Heart left ventricle (tissue), 16 donors: ENCODE measurements at places on chromosomes 1 and 21. TPM values are rescaled to one million over a fixed set of nuclear protein-coding genes. Genes with fewer than 3 reads are reported as not detected.

DNA sequence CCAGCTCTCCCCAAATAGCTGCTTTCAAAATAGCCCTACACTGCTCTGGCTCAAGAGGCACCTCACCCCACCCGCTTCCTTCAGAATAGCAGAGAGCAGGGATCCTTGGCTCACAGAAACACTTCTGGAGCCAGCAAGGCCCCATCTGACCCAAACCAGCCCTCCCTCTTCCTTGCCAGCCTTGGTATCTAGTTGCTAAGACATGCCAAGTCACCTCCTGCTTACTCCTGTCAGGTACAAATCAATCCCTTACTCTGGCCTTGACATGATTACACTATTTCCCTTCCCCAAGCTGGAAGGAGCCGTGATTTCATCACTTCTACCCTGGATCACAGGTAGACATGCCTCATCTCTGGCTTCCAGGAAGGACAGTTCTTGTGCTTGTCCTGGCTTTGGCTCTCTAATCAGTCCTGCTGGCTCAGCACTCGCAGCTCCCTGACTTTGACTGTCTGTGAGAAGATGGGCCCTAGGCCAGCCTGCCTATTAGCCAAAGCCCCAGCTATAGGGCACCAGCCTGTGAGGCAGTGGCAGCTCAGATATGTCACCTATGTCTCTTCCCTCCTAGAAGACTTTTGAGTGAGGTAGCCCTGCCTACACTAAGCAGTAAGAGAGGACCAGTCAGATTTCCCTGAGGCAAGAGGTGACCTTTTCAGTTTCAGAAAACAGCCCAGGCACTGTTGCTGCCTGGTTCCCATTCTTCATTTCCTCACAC lies 8.9 kb upstream of the MUTYH start:
- no peak for DNase-seq

GRCh38 chr1:6373961-6374720 lies 19.4 kb downstream of the ACOT7 start:
- no peak for DNase-seq

GRCh38 chr1:67987046-67987799 lies 63.2 kb downstream of the DIRAS3 start:
- DNase-seq, result no peak

DNA sequence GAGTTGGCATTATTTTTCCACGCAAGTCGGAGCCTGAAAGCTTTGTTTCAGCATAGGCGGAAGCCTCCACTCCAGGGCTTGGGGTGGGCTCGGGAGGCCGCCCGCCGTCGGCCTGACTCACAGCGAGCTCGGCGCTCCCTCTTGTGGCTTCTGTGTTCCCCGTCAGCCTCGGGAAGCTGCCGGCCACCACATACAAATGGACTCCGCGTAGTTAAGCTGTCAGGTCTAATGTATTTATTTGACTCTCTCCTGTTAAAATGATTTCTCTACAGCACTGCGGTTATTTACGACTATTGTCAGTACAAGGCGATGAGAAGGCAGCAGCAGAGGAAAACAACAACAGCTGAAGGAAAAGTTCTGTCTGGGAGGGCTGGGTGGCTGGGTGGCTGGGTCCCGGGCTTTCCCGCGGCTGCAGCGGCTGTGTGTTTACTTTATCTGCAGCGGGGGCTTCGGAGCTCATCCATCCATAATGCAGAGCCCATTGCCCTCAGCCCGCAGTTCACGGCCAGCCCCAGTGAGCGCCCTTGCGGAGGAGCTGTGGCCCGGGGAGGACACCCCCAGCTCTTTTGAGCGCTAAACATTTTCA lies 375.7 kb upstream of the CAMK1G start:
- peak; percentile 59 for DNase-seq

DNA sequence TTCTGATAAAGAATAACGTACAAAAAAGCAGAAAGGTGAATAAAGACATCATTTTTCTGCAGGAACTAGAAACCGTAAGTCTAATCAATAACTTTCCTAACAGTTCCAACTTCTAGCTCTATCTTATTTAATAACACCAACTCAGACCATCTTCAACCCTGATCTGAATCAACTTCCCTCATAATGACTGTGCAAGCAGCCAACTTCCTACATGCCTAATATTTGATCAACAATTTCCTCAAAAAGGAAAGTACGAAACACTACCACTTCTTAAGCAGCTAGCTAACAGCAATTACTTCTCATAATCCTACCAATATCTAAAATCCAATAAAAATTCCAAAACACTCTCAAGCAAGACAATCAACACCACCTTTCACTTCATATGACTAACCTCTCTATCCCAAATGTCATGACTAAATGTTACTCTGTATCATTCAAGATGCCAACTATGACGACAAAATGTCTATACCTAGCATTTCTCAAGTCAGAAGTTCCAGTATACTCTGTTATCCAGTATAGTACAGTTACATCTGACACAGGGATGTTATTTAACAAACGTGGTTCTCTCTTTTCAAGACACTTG lies 1.7 kb downstream of the COP1 start:
- DNase-seq, result no peak

DNA sequence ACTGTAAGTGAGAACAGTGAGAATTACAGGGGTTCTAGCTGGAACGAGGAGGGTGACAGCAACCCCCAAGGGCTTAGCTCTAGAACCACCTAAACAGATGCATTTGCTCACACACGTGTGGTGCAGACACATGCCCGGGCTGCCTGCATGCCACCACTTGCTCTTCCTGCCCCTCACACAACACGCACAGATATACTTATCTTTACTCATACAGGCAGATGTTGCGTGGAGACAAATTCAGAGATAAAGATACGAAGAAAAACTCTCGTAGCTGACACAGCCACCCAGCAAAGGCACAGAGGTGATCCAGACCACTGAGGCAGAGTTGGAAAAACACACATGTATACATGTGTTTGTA lies 13.5 kb downstream of the VANGL1 start:
- DNase-seq, result no peak

DNA sequence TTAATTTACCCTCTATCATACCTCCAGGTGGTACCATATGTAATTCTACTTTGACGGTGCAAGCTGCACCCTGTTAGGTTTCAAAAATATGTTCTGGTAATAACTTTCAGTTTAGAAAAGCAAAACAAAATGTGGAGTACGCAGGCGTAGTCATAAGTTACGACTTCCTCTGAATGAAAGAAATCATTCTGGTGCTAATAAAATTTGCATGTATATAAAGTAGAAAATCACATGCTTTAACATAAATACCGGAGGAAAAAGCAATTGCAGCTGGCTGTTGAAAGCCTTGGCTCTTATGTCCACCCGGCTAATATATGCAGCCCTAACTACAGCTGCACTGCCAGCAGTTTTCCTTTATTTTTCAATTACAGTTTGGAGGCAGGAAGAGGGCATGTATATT lies 65.2 kb upstream of the TMPRSS15 start:
- no peak for DNase-seq

SHISA4 gene
- 66.5 TPM for total RNA-seq
